ENCODE measurements at places on chromosomes 16 and 17.

DNA sequence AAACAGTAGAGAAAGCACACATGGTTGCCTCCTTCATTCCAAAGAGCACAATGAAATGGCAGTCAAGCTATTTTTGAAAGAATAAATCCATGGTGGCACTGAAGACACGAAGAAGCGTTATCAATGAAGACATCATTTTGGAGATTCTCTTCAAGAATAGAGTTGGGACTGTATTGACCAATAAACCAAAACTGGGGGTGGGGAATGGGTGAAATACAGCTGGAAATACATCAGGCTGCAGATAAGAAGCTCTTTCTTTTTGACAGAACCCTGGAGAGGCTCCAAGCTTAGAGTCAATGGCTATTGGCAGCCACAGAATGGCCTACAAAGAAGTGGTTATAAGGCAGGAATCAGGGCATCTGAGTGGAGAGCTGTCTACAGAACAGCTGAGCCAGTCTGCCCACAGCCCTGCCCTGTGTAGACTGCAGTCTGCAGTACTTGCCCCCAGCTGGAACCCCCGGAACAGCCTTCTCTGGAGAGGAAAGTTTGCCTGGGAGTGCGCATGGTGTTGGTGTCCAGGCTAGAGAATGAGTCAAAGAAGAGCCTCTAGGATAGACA lies 100.4 kb downstream of the STX8 start:
- DNase-seq, result no peak

DNA sequence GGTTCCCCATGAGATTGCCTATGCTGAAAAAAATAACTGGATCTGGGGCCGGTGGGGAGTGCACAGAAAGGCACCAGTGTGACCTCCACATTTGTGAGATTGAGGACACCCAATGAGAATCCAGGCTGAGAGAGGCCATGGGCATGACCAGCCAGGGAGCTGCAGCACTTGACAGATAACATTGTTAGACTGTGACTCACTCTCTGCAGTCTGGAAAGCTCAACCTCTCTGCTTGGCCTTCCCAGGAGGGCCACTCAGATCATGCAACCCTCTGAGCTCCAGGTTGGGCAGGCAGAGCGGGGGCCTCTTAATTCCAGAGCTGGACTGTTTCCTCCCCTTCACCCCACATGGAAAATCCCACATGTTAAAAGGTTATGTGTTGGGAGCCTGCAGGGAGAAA lies 30.1 kb downstream of the FZD2 start:
- no peak for DNase-seq

DNA sequence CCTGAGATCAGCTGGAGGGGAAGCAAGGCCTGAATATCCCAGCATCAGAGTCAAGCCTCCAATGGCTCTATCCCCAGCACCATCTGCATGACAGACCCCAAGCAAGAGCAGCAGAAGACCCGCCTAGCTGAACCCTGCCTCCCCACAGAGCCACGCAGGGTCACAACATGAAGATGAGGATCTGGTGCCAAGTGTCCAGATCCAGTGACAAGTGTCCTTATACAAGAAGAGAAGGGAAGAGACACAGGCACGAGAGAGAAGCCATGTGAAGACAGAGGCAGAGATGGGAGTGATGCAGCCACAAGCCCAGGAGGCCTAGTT lies 28.9 kb downstream of the TNFRSF13B start:
- no peak for DNase-seq

DNA sequence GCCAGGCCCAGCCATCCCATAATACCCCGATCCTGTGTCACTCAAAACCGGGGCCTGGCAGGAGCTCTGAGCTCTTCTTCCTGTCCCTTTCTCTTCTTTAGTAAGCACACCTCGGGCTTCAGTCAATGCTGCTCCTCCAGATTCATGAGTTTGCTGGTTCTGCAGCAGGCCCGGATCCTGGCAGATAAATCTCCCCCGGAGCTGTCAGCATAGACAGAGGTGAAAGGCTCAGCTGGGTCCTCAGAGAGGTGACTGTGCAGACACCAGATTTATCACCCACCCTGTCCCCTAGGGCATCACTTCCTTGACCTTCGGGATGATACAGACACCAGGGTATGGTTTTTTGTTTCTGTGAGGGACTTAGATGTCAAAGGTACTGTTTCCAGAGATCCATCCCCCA lies 242.5 kb upstream of the N4BP1 start:
- DNase-seq, result no peak

GRCh38 chr17:42783062-42783790 lies 2.8 kb downstream of the WNK4 start:
- DNase-seq, result no peak

GRCh38 chr17:4475463-4475862 lies 23.2 kb upstream of the SPNS2 start:
- no peak for DNase-seq

GRCh38 chr17:37493249-37494027 lies 3.7 kb downstream of the DUSP14 start:
- DNase-seq, result no peak

DNA sequence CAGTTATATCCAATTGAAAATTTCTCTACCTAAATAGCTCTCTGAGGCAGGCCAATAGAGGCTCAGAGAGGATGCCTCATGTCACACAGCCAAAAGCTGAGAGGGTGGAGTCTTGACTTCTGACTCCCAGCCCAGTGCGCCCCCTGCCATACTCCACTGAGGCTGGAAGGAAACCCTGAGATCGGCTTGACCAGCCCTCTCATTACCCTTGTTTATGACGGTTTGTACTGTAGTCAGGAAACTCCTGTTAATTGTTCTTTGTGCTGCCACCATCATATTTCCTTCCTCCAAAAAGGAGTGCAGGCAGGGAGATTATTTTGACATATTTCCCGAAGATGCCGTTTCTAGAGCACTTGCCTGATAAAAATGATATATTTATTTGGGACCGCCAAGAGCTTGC lies 107.9 kb downstream of the AIPL1 start:
- DNase-seq, result peak; percentile 2

- DNase-seq, result peak; percentile 88
Measured at GRCh38 chr16:66603537-66604375, 748 bp upstream of the CMTM3 start.

DNA sequence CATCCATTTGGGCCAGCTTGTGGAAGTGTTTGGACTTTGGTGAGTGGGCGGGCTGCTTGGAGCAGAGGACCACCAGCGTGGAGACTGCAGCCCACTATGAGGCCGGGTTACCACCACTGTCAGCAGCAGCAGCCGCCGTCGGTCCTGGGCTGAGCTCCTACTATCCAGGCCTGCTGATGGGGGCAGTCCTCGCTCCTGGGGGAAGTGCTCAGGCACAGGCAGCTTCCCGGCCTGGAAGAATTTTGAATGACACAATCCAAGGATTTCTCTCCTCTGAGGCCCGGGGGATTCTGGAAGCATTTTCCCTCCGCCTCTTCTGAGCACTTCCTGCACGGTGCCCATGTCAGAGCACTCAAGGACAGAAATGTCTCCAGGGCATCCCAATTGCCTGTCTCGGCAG lies 5.3 kb upstream of the NOD2 start:
- no peak for DNase-seq

- DNase-seq, result no peak
Measured at GRCh38 chr17:537133-537532, 177.5 kb downstream of the VPS53 start.

- no peak for DNase-seq
Measured at GRCh38 chr16:51225878-51226277, 74.8 kb upstream of the SALL1 start.

DNA sequence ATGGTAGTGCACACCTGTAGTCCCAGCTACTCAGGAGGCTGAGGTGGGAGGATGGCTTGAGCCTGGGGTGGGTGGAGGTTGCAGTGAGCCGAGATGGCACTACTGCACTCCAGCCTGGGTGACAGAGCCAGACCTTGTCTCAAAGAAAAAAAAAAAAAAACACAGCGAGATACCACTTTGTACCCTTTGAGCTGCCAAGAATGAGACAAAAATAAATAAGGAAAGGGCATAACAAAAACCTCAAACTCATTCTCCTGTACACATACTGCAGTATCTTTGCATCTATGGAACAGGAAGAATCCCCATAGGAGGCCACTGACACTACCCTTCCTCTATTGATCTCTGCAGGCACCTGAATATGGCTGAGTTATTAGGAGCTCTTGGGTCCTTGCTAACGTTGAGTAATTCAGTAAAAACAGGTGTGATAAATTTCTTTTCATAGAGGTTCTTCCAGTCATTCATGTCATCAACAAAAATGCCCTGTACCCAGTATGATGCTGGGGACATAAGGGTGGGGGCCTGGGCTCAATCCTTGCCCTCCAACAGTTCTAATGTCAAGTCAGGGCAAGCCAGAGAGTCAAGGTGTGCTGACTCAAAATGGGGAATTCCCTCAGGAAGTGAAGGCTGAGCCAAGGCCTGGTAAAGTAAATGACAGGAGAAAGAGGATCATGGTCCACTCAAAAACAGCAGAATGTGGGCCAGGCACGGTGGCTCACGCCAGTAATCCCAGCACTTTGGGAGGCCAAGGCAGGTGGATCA lies 26.9 kb downstream of the RANBP10 start:
- DNase-seq, result no peak

DNA sequence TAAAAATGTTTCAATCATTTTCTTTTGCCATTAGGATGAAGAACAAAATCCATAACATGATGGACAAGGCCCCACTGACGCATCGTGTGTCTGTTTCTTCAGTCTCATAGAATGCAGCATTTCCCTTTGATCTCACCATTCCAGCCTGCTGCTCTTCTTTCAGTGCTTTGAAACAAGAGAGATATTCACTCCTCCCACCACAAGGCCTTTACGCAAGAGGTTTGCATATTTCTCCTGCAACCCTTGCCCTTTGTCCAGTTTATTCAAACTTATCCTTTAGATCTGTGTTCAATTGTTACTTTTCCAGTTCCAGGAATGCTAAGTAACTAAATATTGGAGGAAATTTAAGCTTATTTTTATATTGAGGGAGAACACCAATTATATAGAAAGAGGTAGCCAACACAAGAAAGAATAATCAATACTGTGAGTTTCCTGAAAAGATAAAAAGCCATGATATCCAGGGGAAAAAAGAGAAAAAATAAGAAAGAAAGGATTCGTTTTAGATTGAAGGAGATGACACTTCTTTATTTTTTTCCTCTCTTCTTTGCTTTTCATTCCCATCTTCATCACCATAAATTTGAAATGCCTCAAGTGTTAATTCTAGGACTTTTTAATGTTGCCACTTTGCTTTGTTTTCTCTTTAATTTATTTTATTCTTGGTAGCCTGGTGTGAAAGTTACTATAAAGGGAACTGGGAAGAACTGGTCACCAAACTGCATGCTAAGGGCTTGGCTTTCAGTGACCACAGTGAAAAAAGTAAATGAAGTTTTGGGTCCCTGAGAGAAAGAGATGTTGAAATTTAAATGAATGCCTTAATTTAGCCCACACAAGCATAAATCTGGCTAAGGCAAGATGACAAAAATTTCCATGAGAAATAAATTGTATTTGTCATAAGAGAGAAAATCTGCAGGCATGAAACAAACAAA lies 102.1 kb downstream of the KIF2B start:
- no peak for DNase-seq

DNA sequence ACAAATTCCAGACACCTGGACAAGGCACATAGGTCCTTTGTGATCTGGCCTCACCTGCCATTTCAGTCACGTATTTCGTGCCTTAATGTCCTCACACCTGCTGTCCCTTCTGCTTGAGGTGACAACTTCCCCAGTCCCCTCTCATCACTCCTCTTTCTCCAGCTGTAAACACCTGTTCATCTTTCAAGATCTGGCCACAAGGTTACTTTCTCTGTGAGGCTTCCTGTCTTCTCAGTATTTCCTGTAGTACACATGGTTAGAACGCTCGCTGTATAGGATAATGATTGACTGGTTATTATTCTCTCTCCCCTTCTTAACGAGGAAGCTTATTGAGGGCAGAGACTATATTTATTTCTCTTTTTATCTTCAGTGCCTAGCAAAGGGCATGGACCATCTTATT lies 74.5 kb upstream of the PMFBP1 start:
- peak; percentile 3 for DNase-seq

DNA sequence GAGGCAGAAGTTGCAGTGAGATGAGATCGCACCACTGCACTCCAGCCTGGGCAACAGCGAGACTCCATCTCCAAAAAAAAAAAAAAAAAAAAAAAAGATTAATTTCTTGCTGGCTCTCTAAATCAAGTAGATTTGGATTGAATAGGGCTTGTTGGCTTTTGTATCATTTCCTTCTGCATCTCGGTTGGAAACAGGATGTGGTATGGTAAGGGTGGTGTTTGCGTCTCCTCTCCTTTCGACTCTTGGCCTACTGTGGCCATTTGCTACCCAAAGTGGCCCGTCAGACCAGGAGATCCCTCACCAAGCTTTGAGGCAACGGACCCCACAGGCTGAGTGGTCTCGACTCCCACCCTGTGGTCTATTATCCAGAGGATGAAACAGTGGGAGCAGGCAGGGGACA lies 168.0 kb upstream of the IRX3 start:
- DNase-seq, result peak; percentile 4

GRCh38 chr16:10831894-10832886 lies 13.6 kb upstream of the TVP23A start:
- DNase-seq, result no peak

- DNase-seq, result no peak
Measured at GRCh38 chr16:88430185-88430523, 22.9 kb upstream of the ZFPM1 start.

- no peak for DNase-seq
Measured at GRCh38 chr17:33113991-33114370, 122.3 kb downstream of the SPACA3 start.

DNA sequence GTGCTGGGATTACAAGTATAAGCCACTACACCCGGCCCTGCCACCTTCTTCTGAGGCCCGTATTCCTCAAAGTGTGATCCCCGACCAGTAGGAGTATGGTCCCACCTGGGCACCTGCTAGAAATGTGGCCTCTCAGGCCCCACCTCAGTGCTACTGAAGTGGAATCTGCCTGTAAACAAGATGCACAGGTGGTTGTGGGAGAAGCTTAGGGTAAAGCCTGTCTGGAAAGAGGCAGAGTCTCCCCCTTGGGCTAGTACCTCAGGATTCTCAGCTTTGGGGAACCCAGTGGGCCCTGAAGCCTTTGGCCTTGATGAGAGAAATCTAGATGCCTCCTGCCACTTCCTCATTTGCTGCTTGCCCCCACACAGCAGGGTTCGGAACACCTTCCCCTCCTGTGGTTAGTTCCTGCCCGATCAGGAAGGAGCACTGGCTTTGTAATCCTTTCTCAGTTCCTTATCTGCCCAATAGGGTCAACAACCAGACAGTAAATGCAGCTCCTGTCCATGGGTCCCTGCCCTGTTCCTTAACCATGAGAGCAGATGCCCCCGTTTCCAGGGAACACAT lies 25.2 kb downstream of the TK2 start:
- peak; percentile 63 for DNase-seq

- no peak for DNase-seq
Measured at GRCh38 chr16:70725024-70725911, 39.4 kb upstream of the MTSS2 start.
